Esophagus mucosa (tissue), 1 donor: ENCODE measurements at places on chromosomes 1 and 21.

- peak; percentile 26 for ATAC-seq
Observed at GRCh38 chr1:184329962-184330868, 56.6 kb upstream of the C1orf21 start.

DNA sequence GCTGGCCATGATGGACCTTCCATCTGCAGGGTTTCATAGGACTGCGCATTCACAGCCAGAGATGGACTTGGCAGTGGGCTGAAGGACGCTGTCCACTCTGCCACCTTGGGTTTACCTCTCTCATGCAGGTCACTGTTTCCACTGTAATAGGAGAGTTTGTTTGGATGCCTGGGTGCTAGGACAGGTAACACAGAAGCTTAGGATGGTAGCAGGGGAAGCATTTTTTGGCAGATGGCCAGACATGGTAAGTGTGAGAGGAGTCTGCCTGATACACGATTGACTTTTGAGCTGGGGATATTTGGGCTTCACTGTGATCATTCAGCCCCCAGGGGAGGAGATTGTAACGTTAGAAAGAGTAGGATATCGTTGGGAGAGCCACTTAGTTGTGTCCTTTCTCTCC, 11.8 kb downstream of the PSEN2 start:
- no peak for ATAC-seq

DNA sequence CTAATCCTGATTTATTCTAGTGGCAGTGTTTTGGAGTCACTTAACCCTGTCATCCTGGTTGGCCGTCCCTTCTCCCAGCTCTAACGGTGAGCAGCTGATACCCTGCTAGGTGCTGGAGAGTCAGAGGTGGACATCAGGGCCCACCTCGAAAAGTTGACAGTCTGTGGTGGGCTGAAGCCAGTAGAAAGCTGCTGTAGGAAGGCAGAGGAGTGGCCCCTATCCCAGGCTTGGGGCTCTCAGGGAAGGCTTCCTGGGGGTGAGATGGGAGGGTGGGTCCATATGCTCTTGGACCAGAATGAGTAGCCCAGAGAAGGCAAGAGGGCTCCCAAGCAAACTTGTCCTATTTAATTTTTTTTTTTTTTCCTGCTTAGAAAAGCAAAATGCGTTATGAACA, 475 bp upstream of the RPL5 start:
- peak; percentile 3 for ATAC-seq

- no peak for ATAC-seq
Observed at GRCh38 chr1:65163201-65163805, 15.3 kb downstream of the AK4 start.

DNA sequence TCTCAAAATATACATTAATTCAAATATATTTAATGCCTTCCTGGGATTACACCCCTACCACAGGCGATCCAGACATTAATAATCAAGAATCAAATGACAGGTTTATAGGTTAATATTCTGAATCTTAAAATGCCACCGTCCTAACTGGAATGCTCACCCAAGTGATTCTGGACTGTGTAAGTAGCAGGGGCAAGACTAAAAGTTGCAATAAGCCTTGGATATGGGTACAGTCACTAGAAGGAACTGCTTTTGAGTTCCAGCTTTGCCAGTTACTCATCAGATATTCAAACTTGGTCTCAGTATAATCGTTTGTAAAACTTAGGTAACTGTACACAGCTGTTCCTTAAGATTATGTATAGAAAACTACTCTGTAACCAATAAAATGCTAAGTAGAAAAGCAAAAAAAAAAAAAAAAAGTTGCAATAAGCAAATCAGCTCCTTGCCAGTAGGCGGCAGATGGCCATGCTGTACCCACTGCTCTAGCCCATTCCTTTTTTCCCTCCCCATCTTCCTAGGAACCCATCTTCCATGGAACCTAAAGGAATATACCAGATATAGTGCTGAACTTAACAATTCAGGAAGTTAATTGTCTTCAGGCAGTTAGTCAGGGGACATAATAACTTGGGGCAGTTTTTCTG, 10.5 kb downstream of the RO60 start:
- ATAC-seq = no peak

GRCh38 chr1:53385276-53386225, 57.7 kb upstream of the LRP8 start:
- no peak for ATAC-seq

- ATAC-seq = peak; percentile 81
Observed at GRCh38 chr1:47388891-47389238, 27.2 kb upstream of the FOXE3 start.

GRCh38 chr1:26950602-26951001, 9.7 kb downstream of the KDF1 start:
- ATAC-seq = no peak

- ATAC-seq = peak; percentile 93
Observed at GRCh38 chr1:217630711-217631591, at the start of the genes GPATCH2 and SPATA17. Gene GPATCH2 (minus strand): TSS chr1:217631090. CDS start chr1:217630971, 119 bp downstream. Gene SPATA17 (plus strand): TSS chr1:217631344. CDS start chr1:217631379, 35 bp downstream.

DNA sequence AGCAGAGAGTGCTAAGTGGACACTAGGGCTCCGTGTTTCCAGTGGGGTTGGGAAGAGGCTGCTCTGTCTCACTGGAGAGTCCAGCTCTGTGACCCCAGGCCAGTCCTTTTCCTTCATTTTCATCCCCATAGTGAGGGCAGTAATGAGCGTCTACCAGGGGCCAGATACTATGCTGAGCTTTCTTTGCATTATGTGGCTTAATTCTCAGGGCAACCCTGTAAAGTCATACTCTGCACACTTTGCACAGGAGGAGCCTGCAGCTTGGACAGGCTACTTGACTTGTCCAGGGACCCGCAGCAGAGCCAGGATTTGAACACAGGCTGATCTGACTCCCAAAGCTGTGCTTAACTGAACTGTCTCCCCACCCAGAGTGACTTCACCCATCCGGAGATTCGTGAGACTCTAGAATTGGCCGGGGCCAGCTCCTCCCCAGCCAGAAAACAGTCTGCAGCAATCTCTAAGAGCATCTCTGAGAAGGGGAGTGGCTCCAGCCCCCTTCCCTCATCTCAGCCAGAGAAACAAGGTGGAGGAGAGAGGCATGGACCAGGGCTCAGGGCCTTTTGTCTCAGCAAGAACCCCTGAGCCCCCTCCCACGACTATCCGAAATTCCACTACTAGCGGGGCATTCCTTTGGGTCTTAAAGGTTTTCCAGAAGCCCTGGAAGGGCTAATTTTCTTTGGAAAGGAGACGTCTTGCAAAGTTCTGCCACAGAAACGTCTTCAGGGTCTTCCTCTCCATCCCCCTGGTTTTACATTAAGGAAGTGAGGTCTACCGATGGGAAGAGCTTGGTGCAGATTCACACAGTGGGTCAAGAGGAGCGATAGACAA, 866 bp upstream of the FNDC5 start:
- ATAC-seq = no peak

DNA sequence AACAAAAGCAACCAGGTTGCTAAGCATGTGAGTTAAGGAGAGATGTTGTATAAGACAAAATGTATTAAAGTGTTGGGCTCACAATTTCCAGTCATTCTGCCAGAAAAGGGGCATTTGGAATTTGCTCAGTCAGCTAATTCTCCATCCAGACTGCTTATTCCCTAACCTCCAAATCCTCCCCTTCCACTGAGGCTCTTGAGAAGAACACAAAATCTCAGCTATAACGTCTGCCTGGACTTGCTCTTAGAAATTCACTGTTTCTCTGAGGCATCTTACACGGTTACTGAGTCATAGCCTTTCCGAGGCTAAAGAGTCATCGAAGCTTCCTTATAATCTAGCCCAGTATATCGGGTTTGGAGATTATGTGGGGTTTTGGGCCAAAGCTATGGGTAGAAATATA, 548.2 kb upstream of the ADGRL4 start:
- no peak for ATAC-seq

GRCh38 chr1:204335533-204335932, 24.2 kb downstream of the PLEKHA6 start:
- ATAC-seq = no peak

- no peak for ATAC-seq
Observed at GRCh38 chr1:47469910-47470309, 32.1 kb downstream of the FOXD2 start.

DNA sequence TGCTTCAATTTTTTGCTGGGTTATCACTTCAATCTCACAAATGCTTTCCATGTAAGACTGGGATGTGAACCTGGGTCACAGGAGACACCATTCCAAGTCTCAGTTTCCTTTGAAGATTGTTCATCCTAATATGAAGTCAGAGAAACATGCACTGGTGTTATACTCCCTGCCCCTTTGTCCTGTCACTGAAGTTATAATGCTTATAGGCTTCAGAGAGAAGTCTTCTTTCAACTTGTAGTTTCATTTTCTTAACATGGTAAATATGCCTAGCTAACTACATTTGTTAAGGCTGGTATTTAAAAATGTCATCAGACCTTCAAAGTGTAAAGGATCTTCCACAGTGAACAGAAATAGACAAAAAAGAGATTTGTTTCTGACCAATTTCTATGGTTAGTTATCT, 1195.9 kb downstream of the MRPL39 start:
- no peak for ATAC-seq

DNA sequence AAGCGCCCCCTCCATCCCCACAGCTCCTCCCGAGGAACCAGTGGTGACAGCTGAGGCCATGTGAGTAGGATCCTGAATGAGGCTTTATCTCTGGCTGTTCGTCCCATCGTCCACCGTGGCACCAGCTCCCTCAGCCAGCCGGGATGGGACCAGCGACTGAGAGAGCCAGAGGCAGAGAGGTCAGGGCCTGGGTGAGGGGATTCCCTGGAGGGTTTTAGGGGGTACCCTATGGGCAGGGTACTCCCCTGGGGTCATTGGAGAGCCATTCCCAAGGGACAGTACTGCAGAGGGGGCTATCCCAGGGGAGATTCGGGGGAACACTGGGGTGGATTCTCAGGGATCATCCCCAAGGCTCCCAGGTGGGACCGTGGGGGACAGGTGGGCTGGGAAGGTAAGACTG, 2.4 kb downstream of the TMEM125 start:
- no peak for ATAC-seq

DNA sequence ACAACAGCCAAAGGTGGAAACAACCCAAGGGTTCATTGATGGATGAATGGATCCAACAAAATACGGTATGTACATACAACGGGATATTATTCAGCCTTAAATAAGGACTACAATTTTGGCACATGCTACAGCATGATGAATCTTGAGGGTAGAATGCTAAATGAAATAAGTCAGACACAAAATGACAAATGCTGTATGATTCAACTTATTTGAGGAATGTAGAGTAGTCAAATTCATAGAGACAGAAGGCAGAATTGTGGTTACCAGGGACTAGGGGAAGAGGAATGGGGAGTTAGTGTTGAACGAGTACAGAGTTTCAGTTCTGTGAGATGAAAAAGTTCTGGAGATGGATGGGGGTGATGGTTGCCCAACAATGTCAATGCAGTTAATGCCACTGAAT, 118.0 kb upstream of the PAXBP1 start:
- ATAC-seq = no peak

GRCh38 chr1:152543820-152544219, 22.8 kb downstream of the LCE3E start:
- peak; percentile 39 for ATAC-seq

DNA sequence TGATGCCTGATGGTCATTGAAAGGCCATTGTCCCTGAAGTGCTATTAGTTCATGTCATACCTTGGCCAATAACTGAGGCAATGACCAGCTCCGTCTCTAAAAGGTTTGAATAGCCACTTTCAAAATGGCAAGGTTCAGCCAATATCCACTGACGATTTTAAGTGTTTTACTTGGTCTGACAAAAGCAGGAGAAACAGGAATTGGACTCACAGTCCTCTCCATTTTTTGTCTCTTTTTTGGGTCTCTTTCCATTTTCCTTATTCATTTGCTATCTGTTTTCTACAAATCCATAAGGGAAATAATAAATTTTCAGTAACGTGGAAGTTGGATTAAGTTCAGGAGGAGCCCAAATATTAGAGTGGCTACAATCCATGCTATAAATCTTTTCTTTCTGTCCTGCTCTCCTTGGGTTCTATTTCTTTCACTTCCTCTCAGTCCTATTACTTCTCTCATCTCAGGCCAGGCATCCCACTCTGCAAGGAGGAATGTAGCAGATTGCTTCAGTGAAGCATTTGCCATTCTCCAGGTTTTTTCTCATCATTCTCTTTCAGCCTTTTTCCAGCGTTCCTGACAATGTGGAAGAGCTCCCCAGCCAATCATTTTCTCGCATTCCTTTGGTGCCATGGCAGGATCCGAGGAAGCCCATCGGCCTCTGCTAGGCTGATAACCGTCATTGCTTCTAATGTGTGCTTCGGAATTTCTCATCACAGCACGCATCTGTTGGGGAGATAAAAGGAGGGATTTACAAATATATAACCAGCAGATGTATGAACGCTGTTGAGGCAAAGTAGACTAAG, 414.5 kb downstream of the ADGRL2 start:
- ATAC-seq = no peak

GRCh38 chr1:38474738-38475623, 384.6 kb downstream of the RRAGC start:
- ATAC-seq = peak; percentile 67

DNA sequence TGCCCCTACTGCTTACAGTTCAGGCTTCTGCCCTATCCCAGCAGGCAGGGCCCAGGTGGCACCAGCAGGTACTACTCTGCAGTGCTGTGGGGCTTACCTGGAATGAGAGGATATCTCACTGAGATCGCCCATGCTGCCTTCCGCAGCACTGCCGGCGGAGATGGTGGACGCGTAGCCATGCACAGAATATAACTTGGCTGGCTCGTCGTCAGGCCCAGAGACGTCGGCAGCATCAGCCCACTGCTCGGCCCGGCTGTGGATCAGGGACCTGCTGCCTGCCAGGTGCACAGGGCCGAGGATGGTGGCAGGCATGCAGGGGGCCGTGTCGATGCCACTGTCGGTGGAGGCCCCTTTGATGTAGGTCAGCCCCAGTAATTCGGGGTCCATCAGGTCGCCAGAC, 190.9 kb downstream of the SIPA1L2 start:
- ATAC-seq = no peak

DNA sequence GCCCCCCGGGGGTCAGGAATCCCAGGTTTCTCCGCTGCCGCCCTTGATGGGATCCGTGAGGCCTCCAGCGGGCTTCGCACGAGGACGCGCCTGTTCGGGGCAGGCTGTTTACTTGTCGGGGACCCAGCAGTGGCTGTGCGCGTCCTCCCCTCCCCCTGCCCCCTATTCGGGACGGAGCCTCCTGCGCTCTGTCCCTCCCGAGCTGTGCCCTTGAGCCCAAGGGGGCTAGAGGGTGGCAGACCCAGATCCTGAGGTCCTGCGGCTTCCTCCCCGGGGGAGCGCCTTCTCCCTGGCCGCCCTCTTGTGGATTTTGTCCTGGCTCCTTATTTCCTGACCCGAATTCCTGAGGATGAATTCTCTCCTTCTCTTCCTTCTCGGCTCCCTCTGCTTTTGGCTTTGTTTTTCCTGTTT, 38.4 kb downstream of the PIK3CD start:
- peak; percentile 19 for ATAC-seq

DNA sequence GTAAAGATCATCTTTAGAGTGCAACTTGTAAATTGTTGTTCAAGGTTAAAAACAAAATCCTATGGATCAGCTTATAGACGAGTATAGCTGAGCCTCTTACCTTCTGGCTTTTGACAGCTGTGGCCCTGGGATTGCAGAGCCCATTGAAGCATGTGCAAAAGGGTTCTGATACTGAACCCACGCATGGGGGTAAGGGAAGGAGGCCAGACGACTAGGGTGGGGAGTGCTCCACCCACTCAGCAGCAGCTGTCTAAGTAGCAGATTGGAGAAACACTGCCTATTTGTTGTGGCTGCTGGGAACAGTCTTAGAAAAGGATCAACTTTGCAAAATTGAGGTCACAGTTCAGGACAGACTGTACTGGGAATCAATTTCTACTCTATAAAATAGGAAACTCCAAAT, 16.1 kb downstream of the CD101 start:
- no peak for ATAC-seq
